Neural progenitor cell (in vitro differentiated cells): ENCODE measurements at places on chromosomes 12 and 14. TPM values are rescaled to one million over a fixed set of nuclear protein-coding genes. Genes with fewer than 3 reads are reported as not detected.

DNA sequence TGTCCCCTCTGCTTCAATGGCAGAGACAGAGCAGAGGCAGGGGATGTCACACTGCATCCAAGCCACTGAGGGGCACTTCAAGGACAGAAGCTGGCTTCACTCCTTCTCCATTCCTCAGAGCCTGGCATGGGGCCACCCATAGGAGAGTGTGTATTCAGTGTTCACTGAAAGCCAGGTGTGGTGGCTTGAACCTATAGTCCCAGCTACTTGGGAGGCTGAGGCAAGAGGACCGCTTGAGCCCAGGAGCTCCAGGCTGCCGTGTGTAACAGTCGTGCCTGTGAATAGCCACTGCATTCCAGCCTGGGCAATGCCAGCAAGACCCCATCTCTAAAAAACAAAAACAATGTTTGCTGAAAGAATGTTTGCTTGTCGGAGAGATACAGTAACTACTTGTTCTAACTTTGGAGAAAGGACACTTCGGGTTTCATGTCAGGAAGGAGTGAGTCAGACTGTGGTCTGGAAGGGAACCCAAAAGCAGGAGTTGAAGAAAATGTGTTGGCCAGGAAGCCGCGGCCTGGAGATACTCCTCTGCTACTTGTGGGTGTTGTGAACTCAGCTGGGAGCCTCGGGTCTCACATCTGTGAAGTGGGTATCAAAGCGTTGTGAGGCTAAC is 43.4 kb downstream of the ELK3 start:
- no peak for DNase-seq

DNA sequence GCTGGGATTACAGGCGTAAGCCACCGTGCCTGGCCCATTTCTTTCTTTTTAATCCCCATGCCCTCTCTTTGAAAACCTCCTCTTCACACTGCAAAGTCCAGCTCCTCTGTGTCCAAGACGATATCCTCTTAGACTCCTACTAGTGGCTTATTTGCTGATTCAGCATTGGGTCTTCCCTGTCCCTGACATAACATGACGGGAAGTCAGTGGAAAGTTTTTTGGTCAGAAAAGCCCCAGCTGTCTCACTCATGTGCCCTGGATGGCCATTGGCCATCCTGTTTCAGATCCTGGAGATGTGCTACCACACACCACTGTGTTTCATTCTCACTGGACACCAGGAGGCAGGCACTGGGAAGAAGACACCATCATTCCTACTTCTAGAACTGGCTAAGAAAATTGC is 102.6 kb upstream of the MED13L start:
- no peak for DNase-seq

DNA sequence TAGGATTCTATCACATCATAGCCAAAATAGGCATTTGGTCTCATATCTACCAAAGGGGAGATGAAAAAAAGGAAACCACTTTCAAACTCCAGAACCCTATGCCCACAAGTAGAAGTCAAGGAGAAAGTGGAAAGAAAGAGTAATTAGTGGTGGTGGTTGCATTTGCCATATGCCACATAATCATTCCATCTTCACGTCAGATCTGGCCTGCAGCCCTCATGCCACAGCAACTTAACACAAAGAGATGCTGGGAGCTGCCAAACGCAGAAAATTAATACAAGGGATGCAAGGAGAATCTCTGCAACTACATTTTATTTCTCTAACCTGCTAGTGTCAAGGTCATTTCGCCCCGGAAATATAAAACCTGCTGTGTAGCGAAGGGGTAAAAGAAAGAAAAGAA is 148.6 kb upstream of the FOXN3 start:
- DNase-seq, result no peak

GRCh38 chr12:51082561-51083125 is 753 bp downstream of the CSRNP2 start:
- no peak for DNase-seq

DNA sequence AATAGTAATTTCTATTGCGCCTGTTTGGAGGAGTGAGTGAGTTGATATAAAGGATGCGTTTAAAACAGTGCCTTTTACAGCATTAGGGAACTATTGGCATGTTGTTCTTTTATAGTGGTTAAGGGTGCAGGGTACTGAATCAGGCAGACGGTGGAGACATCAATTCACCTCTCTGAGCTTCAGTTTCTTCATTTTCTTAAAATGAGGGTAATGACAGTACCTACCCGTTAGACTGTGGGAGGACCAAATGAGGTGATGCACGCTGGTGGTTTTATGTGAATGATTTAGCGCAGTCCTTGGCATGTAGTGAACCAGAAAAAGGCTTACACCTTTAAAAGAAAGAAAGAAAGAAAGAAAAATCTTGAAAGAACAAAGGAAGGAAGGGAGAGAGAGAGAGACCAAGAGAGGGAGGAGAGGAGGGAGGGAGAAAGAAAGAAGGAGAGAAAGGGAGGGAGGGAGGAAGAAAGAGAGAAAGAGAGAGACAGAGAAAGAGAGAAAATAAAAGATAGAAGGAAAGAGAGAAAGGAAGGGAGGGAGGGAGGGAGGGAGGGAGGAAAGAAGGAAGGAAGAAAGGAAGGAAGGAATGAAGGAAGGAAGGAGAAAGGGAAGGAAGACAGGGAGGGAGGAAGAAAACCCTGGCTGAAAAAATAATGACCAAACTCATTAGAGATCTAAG is 22.2 kb upstream of the CCND2 start:
- DNase-seq, result no peak

TRPV4 gene
- total RNA-seq, result 0.56 and 2.8 TPM in 2 replicates
